ENCODE measurements at places on chromosomes 13 and 19.

DNA sequence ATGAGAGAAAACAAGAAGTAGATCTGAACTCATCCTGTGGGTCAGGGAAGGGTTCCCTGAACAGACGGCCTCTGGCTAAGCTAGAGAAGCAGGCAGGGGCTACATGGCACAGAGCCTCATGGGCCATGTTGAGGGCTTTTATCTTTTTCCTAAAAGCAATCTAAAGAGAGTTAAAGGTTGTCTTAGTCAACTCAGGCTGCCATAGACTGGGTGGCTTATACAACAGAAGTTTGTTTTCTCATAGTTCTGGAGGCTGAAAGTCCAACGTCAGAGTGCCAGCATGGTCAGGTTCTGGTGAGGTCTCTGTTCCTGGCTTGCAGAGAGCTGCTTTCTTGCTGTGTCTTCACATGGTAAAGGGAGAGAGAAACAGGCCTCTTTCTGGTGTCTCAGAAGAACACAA, 2.9 kb upstream of the MBNL2 start:
- DNase-seq: no peak

GRCh38 chr13:105127732-105128131, 1407.7 kb downstream of the EFNB2 start:
- no peak for DNase-seq

DNA sequence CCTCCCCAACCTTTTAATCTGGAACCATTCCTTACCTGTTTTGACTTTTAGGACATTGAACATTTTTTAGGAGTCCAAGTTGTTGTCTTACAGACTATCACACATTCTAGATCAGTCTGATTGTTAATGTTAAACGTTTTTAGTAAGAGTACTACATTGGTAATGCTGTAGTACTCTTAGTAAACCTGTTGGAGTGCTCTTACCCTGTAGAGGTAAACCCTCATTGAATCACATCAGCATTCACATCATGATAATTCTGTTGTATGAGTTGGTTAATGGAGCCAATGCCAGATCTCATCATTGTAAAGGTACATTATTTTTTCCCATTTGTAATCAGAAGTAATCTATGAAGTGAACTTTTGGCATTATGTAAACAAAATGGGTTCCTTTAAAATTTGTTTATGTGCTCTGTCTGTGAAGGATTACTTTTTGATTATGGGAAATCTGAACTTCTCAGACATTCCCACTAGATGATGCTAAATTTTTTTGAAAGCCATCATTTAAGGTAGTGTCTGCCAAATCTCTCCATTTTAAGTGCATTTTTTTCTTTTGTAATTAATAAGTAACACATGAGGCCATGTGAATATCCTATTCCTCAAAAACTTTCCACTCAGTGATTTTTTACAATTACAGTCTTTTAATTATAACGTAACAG, 55.2 kb downstream of the VWA8 start:
- DNase-seq: no peak

DNA sequence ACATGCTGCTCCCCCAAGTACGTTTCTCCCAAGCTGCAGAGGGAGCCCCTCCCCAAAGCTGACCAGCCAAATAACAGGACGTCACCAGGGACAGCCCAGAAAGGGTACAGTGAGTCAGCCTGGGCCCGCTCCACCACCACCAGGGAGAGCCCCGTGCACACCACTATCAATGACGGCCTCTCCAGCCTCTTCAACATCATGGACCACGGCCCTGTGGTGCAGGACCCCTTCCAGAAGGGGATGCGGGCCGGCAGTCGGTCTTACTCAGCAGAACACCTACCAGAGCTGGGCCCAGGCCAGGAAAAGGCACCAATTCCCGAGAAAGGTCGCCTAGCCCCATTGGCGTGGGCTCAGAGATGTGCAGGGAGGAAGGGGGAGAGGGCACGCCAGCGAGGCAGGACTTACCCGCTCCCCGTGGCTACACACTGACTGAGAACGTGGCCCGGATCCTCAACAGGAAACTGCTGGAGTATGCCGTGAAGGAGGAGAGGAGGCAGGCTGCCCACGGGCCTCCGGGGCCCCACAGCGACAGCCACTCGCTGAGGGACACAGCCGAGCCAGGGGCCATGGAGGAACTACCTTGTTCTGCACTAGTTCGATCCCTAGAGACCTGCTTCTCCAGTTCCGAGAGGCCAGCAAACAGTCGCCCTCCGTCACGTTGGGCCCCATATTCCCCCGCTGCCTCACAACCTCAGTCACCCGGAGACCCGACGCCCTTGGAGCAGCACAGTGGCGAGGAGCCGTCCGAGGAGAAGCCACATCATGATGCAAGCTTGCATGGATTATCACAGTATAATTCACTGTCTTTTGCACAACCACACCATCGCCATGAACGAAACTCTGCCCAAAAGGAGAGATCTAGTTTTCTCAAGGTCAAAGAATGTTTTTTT, 815.9 kb upstream of the KLHL1 start:
- DNase-seq: no peak

- DNase-seq: no peak
Measured at GRCh38 chr19:33472691-33473652, 48.6 kb downstream of the PEPD start.

DNA sequence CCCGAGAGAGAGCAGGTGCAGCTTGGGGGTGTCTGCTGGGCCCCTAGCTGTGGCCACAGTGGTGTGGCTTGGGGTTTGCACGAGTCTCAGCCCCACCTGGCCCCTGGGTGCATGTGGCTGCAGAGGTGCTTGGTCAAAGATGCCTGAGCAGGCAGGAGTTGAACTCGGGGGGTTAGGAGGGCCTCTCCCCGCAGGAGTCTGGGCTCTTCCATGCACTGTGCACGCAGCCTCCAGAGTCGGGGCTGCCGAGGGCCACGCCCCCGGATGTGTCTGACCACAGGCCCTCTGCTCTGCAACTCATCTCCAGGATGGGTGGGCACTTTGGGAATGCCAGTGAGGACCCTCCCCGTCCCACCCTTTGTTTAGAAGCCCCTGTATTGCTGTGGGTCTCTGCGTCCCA, 91.5 kb upstream of the MCF2L start:
- peak; percentile 29 for DNase-seq

GRCh38 chr19:19115954-19116353, 22.3 kb downstream of the TMEM161A start:
- peak; percentile 67 for DNase-seq

DNA sequence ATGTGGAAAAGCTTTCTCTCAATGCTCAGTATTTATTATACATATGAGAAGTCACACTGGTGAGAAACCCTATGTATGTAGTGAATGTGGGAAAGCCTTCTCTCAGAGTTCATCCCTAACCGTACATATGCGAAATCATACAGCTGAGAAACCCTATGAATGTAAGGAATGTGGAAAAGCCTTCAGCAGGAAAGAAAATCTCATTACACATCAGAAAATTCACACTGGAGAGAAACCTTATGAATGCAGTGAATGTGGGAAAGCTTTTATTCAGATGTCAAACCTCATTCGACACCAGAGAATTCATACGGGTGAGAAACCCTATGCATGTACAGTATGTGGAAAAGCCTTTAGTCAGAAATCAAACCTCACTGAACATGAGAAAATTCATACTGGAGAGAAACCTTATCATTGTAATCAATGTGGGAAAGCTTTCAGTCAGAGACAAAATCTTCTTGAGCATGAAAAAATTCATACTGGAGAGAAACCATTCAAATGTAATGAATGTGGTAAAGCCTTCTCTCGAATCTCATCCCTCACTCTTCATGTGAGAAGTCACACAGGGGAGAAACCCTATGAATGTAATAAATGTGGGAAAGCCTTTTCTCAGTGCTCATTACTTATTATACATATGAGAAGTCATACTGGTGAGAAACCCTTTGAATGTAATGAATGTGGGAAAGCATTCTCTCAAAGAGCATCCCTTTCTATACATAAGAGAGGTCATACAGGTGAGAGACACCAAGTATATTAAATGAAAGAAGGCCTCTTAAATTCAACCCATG, 34.4 kb downstream of the ZNF568 start:
- no peak for DNase-seq

DNA sequence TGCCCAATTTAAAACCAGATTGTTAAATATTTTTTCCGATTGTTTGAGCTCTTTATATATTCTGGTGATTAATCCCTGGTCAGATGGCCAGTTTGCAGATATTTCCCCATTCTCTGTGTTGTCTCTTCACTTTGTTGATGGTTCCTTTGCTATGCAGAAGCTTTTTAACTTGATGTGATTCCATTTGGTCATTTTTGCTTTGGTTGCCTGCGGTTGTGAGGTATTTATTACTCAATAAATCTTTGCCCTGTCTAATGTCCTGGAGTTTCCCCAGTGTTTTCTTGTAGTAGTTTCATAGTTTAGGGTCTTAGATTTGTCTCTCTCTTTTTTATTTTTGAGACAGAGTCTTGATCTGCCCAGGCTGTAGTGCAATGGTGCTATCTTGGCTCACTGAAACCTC, 23.8 kb upstream of the LMO7 start:
- DNase-seq: no peak

- no peak for DNase-seq
Measured at GRCh38 chr13:77751513-77752456, 54.3 kb downstream of the SLAIN1 start.

GRCh38 chr13:100789481-100789880, 114.9 kb upstream of the TMTC4 start:
- DNase-seq: no peak

DNA sequence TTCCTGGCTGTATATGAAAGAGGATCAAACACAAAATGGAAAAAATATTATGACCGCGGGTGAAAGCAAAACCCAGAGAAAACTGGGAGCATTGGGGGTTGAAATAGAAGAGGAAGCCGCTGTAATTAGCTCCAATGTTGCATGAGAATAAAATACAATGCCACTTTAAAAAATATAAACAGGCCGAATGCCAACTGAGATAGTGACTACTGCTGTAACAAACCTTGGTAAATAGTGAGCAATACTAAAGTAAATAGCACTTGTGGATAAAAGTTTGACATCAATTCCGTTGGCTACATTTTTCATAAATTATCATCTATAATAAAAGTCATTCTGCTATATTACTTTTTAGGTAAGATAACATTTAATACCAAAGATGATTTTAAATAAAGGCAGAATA, 395.8 kb upstream of the MIR17HG start:
- DNase-seq: no peak

DNA sequence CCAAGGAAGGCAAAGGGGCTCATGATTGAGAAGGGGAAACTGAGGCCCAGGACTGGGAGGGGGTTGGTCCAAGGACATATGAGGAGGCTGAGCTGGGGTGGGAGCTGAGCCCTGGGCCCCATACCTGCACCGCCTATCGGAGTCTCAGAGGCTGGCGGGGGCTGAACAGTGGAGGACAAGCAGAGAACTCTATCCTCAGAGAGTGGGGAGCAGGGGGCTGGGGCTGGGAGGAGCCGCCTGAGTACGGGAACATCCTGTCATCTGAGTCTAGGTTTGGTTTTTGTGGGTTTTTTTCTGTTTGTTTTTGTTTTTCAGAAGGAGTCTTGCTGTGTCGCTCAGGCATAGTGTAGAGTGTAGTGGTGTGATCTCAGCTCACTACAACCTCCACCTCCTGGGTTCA, 6.2 kb downstream of the ARRDC2 start:
- no peak for DNase-seq

DNA sequence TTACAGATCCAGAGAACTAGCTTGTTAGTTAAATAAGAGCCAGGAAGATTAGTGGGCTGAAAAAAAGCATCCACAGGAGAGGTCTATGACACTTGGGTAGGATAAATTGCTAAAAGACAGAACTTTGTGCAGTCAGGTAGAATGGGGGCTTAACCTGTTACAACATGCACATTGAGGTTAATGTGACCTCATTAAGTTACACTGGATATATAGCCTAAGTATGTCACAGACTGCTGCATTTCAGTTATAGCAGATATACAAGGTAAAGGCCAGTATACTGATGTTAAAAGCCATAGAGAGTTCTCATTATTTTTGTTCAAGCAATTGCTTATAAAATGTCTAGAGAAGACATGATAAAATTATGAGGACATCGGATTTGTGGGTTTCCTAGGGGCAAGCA, 1179.9 kb upstream of the PCDH9 start:
- no peak for DNase-seq

GRCh38 chr13:48302871-48303358, 636 bp upstream of the RB1 start:
- DNase-seq: no peak

GRCh38 chr19:42080764-42081375, 4.9 kb downstream of the ZNF574 start:
- peak; percentile 26 for DNase-seq

DNA sequence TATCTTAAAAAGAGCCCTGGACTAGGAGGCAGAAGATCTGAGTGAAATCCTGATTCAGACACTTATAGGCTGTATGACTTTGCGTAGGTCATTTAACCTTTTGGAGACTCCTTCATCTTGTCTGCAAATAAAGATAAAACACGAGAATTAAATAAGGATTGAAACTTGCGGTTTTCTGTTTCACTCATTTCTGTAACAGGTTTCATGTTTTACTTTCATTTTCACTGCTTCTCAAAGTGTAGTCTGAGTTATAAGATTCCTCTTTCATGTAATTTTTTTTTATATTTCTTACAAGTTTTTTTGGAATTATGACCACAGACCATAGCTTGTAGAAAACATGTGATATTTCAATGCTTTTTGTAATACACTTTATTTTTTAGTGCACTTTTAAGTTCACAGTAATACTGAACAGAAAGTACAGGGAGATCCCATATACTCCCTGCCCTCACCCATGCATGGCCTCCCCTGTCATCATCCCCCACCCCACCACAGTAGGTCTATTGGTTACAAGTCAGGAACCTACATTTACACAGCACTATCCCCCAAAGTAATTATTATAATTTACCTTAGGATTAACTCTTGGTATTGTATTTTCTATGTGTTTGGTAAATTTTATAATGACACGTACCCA, 174.6 kb downstream of the ITGBL1 start:
- DNase-seq: peak; percentile 14

DNA sequence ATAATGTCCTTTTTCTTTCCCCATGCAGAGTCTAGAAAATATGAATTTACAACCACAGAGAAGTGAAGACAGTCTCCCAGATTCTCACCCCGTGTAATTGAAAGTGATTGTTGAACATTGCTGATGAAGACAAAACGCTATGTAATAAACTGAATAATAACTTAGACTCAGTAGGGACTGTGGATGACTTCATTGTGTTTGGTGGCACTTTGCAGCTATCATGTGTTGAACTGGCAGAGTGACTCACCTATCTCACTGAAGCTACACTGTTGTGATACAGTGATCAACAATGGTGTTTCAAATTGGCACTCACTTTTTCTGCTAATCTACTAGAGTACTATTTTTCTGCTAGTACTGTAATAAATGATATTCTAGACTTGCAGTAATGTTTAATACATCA, 261.3 kb downstream of the DACH1 start:
- no peak for DNase-seq

- DNase-seq: no peak
Measured at GRCh38 chr19:2517881-2518601, 42.1 kb downstream of the GADD45B start.

- DNase-seq: no peak
Measured at GRCh38 chr19:5644037-5644436, 21.2 kb downstream of the SAFB start.

DNA sequence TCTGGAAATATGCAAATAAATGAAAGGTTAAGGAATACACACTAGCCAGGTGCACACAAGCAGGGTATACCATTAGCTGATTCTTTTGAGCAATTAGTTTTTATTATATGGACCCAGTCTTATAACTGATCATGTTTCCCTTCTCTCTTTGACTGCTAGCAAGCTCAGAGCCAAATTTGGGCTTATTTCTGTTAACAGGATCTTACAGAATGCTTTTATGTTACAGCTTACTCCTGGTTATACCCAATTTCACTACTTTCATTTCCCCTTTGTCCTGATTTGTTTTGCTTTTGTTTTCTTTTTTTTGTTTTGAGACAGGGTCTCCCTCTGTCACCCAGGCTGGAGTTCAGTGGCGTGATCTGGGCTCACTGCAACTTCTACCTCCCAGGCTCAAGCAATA, 12.9 kb upstream of the TPT1 start:
- DNase-seq: no peak

Measured in mucosa of descending colon (tissue), 3 donors.